ENCODE measurements at places on chromosomes 3 and 15. TPM values are rescaled to one million over a fixed set of nuclear protein-coding genes. Genes with fewer than 3 reads are reported as not detected.

The MGA gene
- total RNA-seq, result 85.4 TPM

The ALG1L2 gene
- total RNA-seq, result 0.91 TPM

The SIN3A gene
- total RNA-seq, result 46.0 TPM

The UBL7 gene
- 18.8 TPM for total RNA-seq

The GP5 gene
- 0.09 TPM for total RNA-seq

The CAND2 gene
- total RNA-seq, result 18.2 TPM

The GPR62 gene
- total RNA-seq, result 0.18 TPM

The GXYLT2 gene
- 7.4 TPM for total RNA-seq

The CCDC12 gene
- 23.0 TPM for total RNA-seq

The AMT gene
- 3.9 TPM for total RNA-seq

The TM4SF1 gene
- total RNA-seq, result 22.4 TPM

The SERINC4 gene
- total RNA-seq, result not detected

The OIP5 gene
- 4.6 TPM for total RNA-seq
